Iris pigment epithelial cell (primary cell): ENCODE measurements at places on chromosomes 5 and 9.

GRCh38 chr5:148849461-148849860 is 23.1 kb downstream of the ADRB2 start:
- no peak for DNase-seq

- DNase-seq = no peak
These were observed 32.1 kb downstream of the GRAMD2B start for GRCh38 chr5:126455264-126455663.

GRCh38 chr9:78406146-78406545 is 109.2 kb downstream of the PSAT1 start:
- no peak for DNase-seq

DNA sequence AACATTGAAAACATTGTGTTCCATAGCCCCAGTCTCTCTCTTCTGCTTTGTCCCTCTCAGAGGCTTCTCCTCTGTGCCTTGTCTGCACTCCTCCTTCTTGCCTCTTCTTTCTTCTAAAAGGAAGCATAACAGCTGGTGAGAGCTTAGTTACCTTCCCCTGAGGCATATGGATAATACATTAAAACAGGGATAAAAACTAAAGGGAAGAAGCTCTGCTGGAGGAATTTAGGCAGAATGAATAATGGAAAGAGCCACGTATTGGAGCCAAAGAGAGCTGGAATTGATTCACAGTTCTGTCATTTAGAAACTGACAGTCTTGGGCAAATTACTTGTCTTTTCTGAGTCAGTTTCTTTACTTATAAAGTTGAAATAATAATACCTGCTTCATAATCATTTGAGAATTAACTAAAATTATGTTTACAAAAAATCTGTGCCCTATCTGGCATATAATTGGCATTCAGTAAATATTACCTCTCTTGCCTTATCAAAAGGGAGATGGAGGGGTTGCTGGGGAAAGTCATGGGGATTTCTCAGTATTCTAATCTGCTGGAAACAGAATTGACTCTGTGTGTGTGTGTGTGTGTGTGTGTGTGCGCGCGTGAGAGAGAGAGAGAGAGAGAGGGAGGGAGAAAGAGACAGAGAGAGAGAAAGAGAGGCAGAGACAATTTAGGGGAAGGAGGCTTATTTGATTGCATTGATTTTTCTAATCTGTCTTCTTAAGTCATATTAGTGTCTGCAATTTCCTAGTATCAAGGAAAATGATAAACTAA is 20.2 kb downstream of the ZNF474 start:
- no peak for DNase-seq

DNA sequence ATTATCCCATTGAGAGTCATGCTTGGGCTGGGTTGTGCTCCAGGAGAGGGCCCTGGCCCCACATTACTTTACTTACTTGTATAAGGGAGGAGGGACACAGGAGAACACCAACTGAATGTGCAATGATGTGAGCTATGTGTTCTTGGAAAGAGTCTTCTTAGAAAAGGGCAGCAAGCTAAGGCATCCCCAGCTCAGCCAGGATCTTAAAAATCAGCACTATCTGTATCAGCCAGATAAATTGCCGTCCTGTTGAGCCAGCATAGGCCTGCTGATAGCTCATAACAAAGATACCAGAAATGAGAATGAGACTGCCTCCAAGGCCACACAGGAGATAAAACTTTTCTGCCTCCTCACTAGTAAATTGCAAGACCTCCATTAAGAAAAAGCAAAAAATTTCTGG is 357.5 kb downstream of the CAAP1 start:
- DNase-seq = no peak
